Sciatic nerve (tissue), 2 donors: ENCODE measurements at places on chromosomes 7 and 10. TPM values are rescaled to one million over a fixed set of nuclear protein-coding genes. Genes with fewer than 3 reads are reported as not detected.

DNA sequence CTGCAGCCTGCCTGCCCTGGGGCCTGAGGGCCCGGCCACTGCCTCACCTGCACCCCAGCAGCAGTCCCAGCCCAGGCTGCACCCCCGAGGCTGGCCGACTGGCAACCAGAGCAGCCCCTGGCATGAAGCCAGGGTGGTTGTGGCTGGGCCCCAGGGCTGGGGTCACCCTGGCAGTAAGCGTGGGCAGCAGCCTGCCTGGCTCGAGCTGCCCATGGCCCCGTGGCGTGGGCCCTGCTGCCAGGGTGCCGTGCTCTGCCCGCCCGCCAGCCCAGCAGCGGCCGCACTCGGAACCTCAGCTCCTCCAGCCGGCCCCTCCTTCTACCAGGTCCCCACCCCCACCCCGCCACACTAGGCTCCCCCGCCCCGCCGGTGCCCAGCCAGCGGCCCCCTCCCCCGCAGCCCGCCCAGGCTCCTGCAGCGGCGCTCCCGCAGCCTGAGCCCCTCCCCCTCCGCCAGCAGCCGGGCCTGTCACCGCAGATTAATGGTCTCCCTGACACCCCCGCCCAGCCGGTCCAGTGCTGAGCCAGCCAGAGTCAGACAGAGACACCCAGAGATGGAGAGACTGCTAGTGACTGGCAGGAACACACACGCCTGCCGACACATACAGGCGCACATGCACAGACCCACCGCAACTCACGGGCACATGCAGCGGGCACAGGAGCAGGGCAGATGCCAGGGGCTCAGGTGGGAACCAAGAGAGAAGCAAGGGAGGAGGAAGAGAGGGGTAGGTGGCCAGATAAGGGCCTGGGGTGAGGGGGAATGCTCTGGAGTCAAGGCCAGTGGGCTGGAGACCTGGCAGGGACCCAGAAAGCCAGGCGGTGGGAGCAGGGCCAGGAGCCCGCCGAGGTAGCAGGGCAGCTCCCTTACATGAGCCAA, 22.4 kb downstream of the KCNH2 start:
- DNase-seq: no peak

GRCh38 chr7:31056775-31057346, 4.8 kb downstream of the ADCYAP1R1 start:
- DNase-seq: no peak

GRCh38 chr10:66828957-66829356, 96.9 kb upstream of the LRRTM3 start:
- no peak for DNase-seq

GRCh38 chr7:95545007-95545615, 51.2 kb downstream of the PDK4 start:
- DNase-seq: no peak

DNA sequence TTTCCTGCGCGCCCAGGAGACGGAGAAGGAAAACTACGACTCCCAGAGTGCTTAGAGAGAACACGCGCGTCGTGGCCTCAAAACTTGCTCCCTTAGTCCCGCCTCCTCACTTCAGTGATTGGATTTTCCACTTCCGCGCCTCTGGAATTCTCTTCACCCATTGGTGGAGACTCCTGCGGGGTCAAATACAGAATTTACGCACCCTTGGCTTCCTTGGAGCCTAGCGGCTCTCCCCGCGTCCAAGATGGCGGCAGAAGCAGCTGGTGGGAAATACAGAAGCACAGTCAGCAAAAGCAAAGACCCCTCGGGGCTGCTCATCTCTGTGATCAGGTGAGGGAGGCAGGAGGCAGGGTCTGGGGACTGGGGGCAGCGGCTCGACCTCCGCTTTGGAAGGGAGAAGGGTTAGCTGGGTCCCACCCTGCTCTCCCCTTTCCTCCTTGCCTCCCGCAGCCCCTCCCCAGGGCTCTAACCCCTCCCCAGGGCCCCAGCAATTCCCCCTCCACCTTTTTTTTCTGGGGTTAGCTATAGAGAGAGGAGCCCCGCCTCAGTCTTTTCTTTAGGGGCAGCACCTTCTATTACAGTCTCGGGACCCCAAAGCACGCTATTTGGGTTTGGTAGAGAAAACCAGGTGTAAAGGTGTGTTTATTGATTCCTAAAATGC, at the start of gene EXOC4:
EXOC4 (plus strand) TSS at position 221 of the 661 bp plus-strand sequence.
- peak; percentile 93 for DNase-seq

DNA sequence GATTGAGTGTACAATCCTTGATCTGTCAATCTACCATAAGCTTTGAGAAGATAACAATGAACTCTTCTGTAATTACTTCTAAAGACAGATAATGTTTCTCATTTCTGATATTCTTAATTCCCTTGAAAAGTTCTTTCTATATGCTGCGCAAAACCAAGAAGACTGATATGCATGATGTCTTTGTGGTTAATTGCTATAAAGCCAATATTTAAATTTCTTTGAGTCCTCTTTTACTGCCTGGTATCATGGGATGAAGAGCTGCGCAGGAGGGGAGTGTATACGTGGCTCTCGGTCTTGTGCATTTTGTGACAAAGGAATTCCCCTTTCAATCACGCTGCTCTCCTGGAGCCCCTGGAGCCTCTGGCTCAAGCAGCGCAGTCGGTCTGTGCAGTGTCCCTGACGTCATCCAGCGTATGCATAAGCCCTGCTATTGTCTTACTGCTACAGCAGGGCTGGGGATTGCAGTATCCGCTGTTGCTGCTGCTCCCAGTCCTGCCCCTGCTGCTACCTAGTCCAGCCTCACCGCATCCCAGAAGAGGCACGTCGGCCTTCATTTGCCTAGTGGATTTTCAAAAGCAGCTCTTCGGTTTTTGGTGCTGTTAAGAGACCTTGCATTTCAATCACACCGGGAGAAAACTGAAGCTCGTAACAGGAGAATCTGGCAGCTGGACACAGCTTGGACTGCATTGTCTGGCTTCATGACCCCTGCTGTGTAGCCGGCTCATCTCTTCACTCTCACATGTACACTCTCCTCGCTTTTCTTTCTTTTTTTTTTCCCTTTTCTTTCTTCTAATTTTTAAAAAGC, 66.7 kb downstream of the ST7 start:
- peak; percentile 73 for DNase-seq

Gene EIF3A
- total RNA-seq: 96.5 TPM
